Stomach (tissue), 19 donors: ENCODE measurements at places on chromosomes 6 and 20. TPM values are rescaled to one million over a fixed set of nuclear protein-coding genes. Genes with fewer than 3 reads are reported as not detected.

DNA sequence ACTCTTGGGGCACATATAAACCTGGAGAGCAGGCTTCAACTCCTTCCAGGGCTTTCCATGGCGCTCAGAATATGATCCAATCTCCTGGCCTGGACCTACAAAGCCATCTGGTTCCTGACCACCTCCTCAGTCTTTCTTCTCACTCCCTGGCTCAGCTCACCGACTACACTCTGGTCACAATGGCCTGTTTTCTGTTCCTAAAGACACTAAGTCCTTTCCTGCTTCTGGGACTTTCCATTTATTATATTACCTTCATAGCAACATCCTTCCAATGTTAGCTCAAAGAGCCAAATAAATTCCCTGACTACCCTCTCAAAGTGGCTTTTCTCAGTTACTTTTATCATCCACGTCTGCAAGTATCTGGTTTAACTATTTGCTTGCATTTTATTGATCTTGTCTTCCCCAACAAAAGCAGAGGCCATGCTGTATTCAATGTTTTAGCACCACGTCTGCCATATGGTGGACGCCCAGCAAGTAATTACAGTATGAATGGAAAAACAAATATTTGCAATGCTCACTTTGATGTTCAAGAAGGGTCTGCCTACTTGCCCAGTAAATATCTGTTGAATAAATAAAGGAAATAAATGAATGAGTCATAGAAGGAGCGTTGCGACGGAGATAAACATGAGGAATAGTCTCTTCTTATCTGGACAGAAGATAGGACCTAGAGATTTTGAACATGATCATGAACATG, 328.4 kb downstream of the ESR1 start:
- no peak for DNase-seq

DNA sequence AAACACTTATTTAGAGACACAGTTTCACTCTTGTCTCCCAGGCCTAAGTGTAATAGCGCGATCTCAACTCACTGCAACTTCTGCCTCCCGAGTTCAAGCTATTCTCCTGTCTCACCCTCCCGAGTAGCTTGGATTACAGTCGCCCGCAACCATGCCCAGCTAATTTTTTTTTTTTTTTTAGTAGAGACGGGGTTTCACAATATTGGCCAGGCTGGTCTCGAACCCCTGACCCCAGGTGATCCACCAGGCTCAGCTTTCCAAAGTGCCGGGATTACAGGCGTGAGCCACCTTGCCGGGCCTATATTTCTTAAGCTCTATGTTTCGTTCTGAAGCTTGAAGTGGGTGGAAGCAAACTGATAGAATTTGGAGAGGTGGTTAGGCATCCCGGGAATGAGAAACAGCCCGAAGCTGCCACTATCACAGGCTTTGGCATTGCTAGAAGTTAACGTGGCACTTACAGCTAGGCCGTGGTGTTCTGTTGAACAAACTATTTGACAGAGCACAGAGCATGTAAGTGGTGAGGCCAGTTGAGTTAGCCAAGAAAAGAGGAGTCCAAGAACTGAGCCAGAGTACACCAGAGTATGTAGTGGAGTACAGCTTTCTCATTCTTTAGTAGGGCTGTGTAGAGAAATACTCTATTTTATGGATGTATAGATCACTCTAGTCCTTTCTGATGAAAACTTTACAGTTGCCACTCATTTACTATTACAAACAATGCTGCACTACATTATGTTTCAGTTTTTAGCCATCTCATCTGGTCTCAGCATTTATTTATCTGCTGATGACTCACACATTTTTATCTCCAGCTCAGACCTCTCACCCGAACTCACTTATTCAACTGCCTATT, 62.0 kb upstream of the HFE start:
- no peak for DNase-seq

DNA sequence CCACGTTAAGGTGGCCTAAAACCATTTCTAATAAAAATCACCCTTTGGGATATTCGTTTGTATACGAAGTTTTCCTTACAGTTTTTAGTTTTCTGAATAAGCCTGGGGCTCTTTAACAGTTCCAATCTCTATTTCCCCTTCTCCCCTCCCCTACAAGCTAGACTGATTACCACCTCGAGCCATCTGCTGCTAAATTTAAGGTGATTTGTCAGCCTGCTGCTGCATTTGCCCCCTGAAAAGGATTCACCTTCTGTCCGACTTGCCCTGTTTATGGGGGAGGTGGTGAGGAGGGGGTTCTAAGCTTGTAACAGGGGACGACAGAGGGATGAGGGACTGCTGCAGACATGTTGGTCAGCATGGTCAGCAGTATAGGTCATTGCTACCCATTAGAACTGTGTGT, 146.3 kb downstream of the JARID2 start:
- no peak for DNase-seq

GRCh38 chr6:158056355-158056754, 74.7 kb downstream of the SYNJ2 start:
- DNase-seq, result no peak

GRCh38 chr6:53624502-53624901, 41.1 kb downstream of the KLHL31 start:
- no peak for DNase-seq

- no peak for DNase-seq
These were observed 174.0 kb downstream of the SYNE1 start for GRCh38 chr6:152463164-152463563.

DNA sequence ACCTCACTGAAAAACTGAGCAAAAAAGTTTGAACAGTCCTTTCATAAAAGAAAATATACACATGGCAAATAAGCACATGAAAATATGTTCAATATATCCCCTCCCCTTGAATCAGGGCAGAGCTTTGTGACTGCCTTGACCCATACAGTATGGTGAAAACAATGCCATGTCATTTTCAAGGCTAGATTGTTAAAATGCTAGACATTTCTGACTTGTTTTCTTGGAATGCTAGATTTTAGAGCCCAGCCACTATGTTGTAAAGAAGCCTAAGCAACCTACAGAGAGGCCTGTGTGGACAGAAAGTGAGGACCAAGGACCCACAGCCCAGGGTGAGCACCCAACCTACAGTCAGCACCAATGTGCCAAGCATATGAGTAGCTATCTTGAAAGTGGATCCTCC, 17.1 kb upstream of the ASF1A start:
- no peak for DNase-seq

DNA sequence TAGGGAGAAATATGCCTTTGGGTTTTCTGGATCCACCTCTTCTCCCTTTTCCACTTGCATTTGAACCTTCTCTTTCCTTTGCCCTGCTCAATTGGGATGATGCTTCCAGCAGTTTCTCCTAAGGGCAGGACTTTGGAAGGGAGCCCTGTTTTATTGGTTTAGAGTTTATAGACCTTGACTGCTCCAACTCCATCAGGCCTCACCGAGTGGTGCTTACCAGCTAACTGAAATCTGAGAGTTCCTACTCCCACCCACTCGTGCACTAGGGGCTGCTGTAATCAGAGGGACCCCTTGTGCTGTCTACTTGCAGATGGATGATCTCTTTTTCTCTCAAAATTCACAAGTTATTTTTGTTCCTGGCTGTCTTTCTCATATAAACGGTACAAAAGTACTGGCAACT, 121.3 kb upstream of the SLC22A16 start:
- no peak for DNase-seq

GRCh38 chr6:37175332-37176267, 5.6 kb downstream of the PIM1 start:
- no peak for DNase-seq

GRCh38 chr6:138419766-138420165, 15.7 kb downstream of the HEBP2 start:
- DNase-seq, result no peak

- DNase-seq, result peak; percentile 93
These were observed at the start of gene PTPRA for GRCh38 chr20:2873010-2873746. TSS of gene PTPRA (plus strand) at chr20:2873481. CDS start at chr20:2964278, 90,797 bp downstream.

GRCh38 chr6:61200444-61200843, 1085.6 kb downstream of the KHDRBS2 start:
- DNase-seq, result no peak

- DNase-seq, result peak; percentile 38
These were observed 19.9 kb downstream of the SLC13A3 start for GRCh38 chr20:46631212-46631869.

Gene RHAG
- 0.19 TPM for polyA plus RNA-seq

Gene RSPH4A
- polyA plus RNA-seq, result 0.18 TPM

Gene FAM135A
- 30.3 TPM for polyA plus RNA-seq

Gene C6orf132
- 99.2 TPM for polyA plus RNA-seq

Gene PEX3
- polyA plus RNA-seq, result 11.5 TPM

Gene PTCHD4
- polyA plus RNA-seq, result 0.15 TPM
